ENCODE measurements at places on chromosomes 16 and 17.

GRCh38 chr16:88968589-88969280 is 8.3 kb downstream of the CBFA2T3 start:
- no peak for DNase-seq

GRCh38 chr17:76830987-76831715 is 37.1 kb upstream of the MGAT5B start:
- no peak for DNase-seq

DNA sequence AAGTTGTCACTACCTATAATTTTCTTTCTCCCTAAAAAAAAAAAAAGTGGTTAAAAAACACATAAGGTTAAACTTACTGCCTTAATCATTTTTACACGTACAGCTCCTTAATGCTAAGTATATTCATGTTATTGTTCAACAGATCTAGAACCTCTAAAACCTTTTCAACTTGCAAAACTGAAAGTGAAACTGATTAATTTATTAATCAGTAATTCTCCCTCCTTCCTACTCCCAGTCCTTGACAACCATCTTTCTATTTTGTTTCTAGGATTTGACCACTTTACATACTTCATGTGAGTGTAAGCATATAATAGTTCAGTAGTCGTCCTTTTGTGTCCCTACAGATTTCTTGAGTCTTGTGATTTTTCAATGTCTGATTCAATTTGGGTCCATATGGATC is 251.4 kb upstream of the KIF2B start:
- no peak for DNase-seq

DNA sequence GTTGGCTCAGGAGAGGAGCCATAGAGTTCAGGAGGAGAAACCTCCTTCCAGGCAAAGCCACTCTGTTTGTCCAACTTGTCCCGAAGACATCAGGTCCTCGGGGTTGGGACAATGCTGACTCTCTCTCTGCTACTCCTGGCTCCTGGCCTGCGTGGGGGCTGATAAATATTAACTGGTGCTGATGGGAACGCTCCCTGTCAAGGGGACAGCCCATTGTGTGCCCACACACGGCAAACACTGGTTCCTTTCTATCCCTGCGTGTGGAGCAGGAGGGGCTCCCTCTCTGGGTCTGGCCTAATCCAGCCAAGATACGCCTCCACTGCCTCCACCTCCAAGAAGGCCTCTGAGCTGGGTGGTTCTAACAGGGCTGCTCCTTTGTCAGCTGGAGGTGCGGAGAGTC is 4.4 kb downstream of the KIF19 start:
- DNase-seq = no peak

DNA sequence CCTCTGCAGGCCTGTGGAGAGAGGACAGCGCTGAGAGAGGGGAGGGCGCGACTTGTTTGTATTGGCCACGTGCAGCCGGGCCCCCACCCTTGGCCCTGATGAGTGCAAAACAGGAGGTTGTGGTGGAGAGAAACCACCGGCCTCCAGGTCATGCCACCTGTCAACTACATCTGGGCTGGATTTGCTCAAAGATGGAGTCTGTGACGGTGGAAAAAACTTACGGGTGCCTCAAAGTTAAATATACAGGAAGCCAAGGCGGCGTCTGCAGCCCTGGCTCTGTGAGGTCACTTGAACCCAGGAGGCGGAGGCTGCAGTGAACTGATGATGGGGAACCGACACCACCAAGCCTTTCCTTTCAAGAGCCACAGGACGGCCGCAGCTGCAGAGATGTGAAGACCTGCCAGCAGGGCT is 15.7 kb downstream of the C16orf74 start:
- DNase-seq = no peak

GRCh38 chr17:80212962-80213642 is 7.0 kb downstream of the SGSH start:
- no peak for DNase-seq

DNA sequence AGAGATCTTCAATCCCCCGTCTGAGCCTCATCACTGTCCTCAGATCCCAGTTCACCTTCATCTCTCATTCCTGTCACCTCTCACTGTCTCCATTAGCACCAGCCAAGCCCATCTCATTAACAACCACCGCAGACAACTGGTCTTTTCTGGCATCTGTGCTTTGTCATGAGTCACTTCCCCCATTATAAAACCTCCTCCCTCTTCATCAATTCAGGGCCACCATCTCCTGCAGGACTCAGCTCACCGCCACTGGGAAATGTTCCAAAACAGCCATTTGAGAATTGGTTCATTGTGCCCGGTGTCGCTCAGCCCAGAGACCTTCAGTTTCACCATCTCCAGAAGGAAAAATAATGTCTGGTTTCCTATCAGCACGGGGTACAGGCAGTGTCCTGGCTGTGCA is 56.9 kb upstream of the TEKT3 start:
- DNase-seq = no peak

DNA sequence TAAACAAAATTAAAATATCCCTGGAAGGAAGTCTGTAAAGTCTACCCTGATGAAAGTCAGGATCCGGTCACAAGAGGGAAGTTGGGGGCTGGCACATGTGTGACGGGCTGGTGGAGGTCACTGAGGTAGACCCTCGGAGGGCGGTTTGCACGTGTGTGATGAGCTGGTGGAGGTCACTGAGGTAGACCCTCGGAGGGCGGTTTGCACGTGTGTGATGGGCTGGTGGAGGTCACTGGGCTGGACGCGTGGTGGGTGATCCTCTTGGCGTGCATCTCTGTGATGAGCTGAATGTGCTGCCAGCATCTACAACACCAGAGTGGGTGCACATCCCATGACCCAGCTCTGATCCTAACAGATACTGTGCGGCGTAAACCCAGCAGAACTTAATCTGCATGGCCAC is 43.7 kb upstream of the METRNL start:
- no peak for DNase-seq

DNA sequence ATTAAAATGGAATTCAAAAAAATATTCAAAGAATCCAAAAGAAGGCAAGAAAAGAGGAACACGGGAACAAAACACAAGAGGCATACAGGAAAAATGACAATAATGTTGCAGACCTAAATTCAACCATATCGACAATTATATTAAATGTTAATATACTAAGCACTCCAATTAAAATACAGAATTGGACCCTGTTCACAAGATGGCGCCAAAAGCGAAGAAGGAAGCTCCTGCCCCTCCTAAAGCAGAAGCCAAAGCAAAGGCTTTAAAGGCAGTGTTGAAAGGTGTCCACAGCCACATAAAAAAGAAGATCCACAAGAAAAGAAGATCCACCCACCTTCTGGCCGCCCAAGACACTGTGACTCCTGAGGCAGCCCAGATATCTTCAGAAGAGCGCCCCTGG is 6.3 kb upstream of the XAF1 start:
- DNase-seq = no peak

DNA sequence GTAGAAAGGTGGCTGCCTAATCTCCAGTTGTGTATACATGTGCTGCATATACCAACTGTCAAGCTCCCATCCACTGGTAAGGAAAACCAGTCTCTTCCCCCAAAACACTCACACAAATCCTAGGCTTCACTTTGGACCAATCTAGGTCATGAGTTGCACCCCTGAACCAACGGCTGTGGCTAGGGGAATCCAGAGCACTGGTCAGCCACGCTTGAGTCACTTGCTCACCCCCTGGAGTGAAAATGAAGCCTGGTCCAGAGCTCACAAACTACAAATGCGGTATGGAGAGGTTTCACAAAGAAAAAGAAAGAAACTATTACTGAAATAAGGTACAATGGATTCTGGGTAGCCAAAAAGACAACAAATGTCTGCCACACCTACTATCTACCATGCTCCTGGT is 66.1 kb upstream of the NLK start:
- no peak for DNase-seq

DNA sequence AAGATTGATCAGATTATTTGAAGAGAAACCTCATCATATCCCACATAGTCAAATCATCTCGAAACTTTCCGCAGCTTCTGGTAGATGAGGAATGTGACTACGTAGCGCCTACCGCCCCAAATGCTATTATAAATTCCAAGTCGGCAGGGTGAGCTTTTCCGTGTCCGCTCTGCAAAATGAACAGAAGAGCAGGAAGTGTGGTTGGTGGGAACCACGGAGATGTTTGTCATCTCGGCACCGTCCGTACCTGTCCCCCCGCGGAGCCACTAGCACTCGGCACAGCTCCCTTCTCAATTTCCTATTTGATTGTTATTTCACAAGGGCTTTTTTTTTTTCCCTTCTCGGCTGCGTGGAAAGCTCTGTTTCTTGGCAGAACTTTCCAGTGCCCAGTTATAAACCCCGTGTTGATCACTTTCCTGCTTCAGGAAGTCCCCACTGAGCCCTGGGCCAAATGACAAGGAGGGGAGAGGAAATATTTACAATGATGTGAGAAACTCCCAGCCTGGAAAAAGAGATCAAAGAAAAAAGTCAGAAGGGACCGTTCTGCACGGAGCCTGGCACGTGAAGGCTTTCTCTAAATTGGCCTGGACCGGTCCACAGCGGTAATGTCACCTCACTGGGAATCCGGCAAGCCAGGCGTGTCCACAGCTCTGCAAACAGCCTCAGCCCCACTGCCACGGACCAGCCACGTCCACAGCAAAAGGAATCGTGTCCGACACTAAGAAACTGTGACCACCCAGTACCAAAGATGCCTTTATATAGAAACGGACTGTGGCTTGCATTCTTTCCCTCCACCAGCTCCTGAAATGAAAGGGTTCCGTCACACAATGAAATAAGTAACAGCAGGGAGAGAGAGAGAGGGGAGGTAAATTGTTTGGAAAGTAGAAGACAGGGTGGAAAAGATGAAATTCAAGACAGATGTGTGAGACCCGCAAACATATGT is 65.0 kb downstream of the MRM3 start:
- DNase-seq = no peak

DNA sequence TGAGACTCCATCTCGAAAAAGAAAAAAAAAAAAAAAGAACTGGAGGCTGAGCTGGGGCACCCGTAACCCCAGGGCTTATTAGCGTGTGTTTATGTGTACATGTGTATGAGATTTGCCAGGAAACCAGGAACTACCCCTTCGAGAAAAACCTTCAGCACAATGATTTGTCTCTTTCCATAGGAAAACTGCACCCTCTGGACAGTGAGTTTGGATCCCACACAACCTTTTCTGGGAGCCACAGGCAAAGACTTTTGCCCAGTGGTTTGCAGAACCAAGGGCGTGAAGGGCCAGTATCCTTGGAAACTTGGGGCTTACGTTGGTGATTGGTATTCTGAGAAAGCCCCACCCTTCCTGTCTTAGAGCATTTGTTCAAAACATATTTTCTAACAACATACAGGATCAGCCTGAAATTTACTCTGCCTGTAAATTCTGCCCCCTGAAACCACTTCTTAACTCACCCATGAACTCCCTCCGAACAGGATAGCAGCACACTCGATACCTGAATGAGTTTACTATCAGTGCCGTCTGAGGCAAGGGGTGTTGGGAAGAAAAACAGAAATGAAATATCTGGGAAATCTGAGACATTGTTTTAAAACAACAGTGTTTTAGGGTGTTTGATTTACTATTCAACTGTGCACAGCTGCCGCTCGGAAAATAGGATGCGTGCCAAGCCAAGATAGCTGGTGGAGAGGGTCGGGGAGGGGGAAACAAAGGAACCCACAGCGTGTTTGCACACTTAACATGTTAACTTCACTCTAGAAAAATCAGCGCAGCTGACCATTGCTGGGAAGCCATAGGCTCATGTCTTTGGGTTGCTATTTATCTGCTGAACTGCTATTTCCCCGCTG is 40.2 kb upstream of the MAF start:
- DNase-seq = no peak

DNA sequence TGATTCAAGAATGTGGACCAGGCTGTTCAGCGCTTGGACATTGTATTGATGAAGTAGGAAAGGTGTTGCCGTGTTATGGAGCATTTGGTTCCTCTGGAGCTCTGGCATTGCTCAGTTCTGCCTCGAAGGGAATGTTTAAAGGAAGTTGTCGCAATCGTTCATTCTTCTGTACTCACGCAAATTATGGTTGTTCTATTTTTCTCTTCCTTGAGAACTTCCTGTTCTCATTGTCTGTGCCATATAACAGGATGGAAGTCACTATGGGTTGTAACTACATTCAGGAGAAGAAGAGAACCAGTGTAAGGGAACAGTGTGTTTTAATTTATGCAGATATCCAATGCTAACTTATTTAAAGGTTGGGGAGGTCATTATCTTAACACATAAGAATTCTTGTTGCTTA is 13.0 kb downstream of the PCTP start:
- no peak for DNase-seq

GRCh38 chr16:49932946-49933345 is 77.0 kb upstream of the ZNF423 start:
- no peak for DNase-seq

GRCh38 chr17:32484628-32485027 is 2.2 kb upstream of the CDK5R1 start:
- no peak for DNase-seq

- no peak for DNase-seq
Measured at GRCh38 chr17:45288825-45289224, 26.9 kb upstream of the SPATA32 start.

GRCh38 chr16:29230671-29231096 is 175.8 kb downstream of the NPIPB11 start:
- DNase-seq = no peak

DNA sequence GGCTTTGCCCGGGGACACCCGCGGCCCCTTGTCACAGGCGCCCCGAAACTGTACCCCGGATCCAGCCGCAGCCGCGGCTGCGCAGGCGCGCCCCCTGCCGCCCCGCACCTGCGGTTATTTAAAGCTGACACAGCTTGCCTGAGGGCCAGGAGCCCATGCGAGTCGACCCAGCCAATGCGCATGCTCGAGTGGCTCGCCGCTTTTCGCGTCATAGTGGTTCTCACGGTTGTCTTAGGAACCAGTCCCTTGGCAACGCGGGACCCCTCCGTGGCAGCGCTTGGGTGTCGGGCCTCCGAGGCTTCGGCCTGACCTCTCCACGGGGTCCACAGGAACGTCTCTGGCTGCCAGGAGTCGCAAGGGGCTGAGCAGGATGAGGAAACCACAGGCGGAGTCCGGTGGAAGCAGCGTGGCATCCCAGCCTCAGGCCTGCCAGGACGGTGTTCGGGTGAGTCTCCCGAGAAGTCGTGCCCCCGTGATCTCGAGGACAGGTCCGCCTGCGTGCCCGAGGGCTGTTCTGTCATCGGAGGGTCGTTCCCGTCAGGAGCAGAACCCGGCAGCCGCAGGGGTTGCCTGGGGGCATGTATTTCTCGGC is 716.9 kb downstream of the KCNJ18 start:
- DNase-seq = no peak

DNA sequence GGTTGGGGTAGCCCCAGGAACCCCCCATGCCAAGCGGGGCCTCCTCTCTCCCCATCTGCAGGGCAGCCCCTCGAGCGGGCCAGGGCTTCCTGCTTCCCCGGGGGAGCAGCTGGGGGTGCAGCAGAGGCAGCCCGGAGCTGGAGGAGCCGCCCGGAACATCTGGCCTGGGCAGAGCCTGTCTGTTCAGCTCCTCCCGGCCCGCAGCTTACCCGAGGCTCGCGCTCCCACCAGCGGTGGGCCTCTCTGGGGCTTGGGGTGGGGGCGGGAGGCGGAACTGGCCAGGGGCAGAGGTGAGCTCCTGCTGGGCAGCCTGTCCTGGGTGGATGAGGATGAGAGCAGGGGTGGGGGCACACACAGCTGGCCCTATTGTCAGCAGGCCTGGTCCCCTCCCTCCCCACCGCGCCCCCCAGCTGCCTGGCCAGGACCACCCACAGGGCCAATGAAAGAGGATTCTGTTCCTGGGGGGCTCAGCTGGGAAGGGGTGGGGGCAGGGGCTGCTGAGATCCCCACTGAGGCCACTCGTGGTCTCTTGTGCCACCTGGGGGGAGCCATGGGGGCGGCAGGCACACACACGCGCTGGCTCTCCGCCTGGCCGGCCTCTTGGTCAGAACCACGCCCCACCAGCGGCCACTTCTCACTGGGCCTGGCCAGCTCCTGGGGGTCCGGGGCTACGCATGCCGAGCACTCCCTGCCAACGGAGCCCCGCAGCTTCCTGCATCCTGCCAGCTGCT is 34.7 kb downstream of the BAHCC1 start:
- DNase-seq = no peak

GRCh38 chr17:61130330-61130729 is 269.3 kb upstream of the TBX2 start:
- no peak for DNase-seq
